ENCODE measurements at places on chromosomes 4 and X.

- DNase-seq = no peak
Observed at GRCh38 chr4:27861381-27861787, 1000.7 kb downstream of the STIM2 start.

- no peak for DNase-seq
Observed at GRCh38 chr4:147550626-147551246, 66.5 kb upstream of the TMEM184C start.

- DNase-seq = no peak
Observed at GRCh38 chrX:131746491-131746968, 202.7 kb downstream of the OR13H1 start.

- no peak for DNase-seq
Observed at GRCh38 chr4:113604955-113605354, 156.6 kb downstream of the CAMK2D start.

DNA sequence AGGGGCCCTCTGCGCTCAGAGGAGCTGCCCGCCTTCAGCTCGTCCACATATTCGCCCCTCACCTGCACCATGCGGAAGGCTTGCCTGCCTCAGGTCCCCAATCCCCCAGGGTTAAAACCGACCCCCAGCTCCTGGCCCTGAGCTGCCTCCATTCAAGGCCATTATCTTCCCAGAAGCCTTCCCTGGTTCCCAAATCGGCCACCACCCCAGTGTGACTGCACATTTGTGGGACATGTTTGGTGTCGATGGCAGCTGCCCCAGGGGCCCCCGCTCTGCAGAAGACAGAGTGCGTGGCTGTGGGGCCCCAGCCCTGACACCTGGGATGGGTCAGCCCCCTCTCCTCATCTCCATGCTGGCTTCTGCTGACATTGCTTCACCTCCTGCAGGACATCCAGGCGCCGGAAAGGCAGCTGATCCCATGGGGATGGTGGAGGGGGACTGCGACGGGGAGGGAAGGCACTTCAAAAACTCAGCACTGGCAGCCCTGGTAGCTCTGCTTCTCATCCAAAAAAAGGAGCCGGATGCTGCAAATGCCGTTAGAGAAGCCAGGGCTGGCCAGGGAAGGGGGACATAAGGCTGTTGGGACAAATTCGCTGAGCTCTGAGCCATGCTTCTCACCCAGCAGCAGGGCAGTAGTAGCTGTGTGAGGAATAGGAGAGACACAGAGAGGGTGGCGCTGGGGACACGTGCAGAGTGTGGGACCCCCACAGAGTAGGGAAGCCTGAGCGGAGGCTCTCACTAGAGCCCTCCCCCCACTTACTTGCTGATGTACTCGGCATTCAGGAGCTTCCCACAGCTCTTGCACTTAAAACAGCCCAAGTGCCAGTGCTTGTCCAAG, 78.5 kb downstream of the ABLIM2 start:
- DNase-seq = no peak

- no peak for DNase-seq
Observed at GRCh38 chr4:94466923-94467322, 15.2 kb downstream of the PDLIM5 start.

GRCh38 chrX:24577091-24577490, 70.1 kb downstream of the PCYT1B start:
- no peak for DNase-seq

GRCh38 chrX:37405956-37406355, 56.8 kb downstream of the PRRG1 start:
- DNase-seq = no peak

DNA sequence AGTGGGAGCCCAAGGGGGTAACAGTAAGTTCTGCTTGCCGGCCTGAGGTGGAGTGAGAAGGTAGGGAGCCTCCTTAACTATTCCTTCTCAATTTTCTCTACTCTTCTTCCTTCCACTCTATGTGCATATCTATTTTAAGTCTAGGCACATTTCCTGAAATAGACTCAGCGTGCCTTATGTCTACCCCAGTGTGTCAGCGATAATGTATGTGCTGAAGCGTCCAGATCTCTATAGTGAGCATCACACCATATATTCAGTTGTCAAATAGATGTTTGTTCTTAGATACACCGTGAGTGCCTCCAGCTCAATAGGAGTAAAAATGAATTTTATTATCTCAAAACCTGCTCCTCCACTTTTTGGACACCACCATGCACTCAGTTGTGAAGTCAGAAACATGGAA, 51.5 kb upstream of the RAB33B start:
- no peak for DNase-seq

DNA sequence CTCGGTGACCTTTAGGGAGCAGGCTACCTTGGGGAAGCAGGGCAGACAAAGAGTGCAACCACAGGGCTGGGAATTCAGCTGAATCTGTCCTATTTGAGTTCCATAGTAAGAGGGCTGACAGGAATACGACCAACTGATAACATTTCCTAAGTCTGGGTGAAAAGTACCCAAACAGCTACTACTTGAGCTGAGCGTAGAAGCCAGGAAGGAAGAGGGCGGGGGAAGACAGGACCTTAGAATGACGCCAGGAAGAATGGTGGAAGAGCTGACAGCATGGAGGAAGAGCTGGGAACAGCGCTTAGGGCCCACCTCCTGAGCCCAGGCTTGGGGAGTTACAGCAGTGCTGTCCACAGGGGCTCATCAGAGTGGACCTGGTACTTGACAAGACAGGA, 14.4 kb downstream of the MECP2 start:
- no peak for DNase-seq

GRCh38 chr4:155946486-155946885, 7.2 kb downstream of the CTSO start:
- no peak for DNase-seq

- DNase-seq = no peak
Observed at GRCh38 chrX:9848718-9849479, 62.7 kb downstream of the SHROOM2 start.

DNA sequence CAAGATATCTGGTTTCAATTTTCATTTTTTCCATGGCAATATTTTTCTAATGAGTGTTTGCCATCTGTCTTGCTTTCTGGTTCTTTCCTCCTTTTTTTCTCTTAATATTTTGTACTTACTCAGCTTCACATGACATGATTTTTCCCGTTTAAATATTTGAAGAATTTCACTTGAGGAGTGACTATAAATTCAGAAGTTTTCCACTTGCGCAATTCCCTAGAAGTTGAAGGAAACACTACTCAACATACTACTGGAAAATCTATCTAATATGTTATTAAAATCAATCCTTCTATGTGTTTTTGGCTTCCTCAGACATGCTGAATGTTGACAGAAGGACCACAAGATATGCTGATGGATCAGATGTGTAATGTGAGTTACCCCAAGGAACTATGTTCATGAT, 36.8 kb upstream of the BANK1 start:
- no peak for DNase-seq

DNA sequence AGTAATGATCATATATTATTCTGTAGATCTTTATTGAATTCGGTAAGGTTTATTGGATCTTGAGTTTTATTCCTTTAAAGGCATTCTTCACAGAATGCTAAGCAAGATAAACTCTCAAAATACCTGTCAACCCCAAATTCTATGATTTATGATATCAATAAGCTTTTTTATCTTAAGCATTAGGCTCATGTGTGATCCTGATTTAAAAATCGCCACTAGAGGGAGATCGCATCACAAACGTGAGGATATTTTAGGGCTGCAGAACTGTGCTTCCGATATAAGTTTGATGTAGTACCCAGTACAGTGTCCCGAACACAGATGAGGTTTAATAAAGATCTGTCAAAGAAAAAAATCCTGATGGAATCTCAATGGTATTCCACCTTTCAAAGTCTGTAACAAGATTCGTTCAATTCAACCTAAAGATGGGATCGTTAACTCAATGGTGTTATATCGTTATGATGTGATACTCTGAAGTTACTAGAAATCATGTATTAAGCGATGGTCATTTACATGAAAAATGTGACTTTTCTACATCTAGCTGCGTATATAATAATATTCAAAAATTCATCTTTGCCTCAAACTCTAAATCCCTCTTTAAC, 169.0 kb downstream of the CORIN start:
- DNase-seq = no peak

- no peak for DNase-seq
Observed at GRCh38 chr4:12712648-12713339, 771.3 kb downstream of the RAB28 start.

- DNase-seq = no peak
Observed at GRCh38 chr4:23774909-23775308, 114.9 kb downstream of the PPARGC1A start.

Measured in activated CD8-positive, alpha-beta memory T cell treated with anti-CD3 and anti-CD28 coated beads for 1 hour (primary cell).